Activated gamma-delta T cell treated with anti-CD3 and anti-CD28 coated beads, Interleukin-2, amount 50 U/mL, for 16 hours (primary cell): ENCODE measurements at places on chromosomes 1 and 21.

DNA sequence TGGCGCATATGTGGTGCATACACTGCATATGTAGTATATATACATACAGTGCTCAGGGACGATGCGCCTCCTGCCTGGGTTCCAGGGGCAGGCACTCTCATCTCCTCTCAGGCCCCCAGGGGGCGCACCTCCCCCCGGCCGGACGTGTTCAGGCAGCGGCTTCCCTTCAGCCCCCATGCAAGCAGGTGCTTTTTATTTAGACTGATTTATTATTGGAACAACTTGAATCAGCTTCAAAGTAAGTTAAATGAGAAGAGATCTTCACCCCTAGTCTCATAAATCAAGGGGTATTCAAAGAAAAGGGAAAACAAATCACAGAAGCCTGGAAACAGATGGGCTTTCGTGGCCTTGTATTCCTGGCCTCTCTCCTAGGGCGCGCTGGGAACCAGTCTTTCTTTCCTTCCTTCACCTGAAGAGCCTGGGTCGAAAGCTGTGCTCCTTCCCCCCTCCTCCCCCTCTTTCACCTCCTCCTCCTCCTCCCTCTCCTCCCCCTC lies 64.6 kb downstream of the UBIAD1 start:
- peak; percentile 63 for DNase-seq

GRCh38 chr1:111565079-111565478 lies 54.5 kb upstream of the RAP1A start:
- no peak for DNase-seq

GRCh38 chr1:205044741-205045140 lies 1.7 kb downstream of the CNTN2 start:
- DNase-seq: no peak

DNA sequence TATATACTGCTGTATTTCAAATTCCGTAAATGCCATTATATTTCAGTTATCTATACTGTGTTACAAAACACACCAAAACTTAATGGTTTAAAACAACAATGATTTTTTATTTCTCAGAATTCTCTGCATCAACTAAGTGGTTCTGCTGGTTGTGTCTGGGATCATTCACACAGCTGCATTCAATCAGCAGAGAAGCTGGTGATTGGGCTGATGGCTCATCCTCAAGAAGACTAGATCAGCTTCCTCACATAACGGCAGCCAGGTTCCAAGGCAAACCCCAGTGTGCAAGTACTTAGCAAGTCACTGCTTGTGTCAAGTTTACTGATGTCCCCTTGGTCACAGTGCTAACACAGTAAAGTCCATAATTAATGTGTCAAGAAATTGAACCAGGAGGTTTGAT lies 86.3 kb upstream of the VANGL1 start:
- no peak for DNase-seq

- DNase-seq: no peak
Observed at GRCh38 chr1:199221371-199222150, 582.7 kb downstream of the PTPRC start.

- no peak for DNase-seq
Observed at GRCh38 chr1:21696931-21697330, 27.8 kb upstream of the RAP1GAP start.

GRCh38 chr1:155254714-155255242 lies 505 bp downstream of the ENTREP3 start:
- DNase-seq: no peak

DNA sequence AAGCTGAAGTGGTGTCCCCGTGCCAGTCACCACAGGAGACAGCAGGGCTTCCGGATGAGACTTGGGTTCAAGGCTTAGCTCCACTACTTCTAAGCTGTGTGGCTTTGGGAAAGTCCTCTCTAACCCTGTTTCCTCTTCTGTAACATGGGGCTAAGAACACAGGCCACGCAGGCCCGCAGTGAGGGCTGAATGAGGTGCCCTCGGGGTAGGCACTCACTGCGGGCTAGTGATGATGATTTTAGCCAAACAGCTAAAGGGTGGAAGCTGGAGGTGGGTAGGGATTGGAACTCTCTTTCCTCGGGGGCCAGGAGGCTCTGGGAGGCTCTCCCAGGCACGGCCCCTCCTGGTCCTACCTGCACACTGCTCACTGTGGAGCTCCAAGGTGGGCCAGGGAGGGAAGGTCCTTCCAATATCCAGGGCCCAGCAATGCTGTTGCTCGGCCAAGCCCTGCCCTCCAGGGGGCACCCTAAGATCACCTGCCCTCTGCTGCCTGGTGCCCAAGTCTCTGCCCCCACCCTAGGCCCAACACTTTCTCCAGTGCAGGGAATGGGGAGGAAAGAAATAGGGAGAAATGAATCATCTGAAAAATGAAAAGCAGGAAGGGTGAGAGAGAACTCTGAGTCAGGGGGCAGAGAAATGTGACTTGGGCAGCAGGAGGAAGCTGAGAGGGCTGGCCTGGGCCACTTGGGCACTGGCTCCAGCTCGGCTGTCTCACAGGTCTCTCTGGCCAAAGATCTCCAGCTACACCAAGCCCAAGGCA lies 19.2 kb upstream of the EVA1B start:
- DNase-seq: peak; percentile 29

GRCh38 chr1:180611016-180611930 lies 20.5 kb upstream of the XPR1 start:
- DNase-seq: no peak

DNA sequence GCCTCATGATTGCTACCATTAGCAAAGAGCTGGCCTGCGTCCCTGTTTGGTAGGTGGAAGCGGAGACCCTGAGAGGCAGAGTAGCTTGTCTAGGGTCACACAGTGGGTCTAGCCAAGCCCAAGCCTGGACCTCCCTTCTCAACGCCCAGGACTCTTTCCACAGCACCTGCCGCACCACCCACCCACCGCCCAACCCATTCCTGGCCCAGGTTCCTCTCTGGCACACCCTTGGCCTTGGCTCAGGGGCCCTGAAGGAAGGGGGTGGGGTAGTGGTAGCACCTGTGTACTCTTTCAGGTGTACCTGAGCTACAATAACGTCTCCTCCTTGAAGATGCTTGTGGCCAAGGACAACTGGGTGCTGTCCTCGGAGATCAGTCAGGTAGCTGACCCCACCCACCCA lies 19.3 kb downstream of the FAM151A start:
- DNase-seq: no peak

- DNase-seq: no peak
Observed at GRCh38 chr21:25326181-25326580, 281.1 kb downstream of the MRPL39 start.

GRCh38 chr1:175576865-175577264 lies 166.5 kb downstream of the TNR start:
- DNase-seq: no peak

DNA sequence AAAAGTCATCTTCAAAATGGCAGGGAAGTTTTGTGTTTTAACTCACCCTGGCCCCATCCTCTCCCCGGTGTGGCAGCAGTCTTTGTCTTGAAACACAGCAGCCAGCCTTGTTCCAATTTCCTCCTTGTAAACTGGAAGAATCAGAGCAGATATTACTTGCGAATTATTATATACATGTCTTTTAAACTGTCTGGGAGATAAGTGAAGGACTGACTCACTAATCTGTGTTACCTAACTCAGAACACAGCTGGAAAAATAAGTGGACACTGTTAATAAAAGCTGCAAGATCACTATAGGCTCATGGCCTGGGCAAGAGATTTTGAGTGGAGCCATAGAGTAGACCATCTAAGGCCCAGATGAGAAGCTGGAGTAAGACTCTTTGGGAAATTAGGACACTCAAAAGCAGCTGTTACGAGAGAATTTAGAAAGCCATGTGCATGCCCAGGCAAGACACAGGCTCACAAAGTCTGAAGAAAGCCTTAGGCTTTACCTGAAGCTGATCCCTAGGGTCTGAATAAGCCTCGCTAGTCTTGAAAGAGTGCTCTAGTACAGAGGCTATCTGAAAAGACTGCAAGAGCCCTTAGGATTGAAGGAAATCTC lies 233.0 kb upstream of the RAB4A start:
- no peak for DNase-seq

DNA sequence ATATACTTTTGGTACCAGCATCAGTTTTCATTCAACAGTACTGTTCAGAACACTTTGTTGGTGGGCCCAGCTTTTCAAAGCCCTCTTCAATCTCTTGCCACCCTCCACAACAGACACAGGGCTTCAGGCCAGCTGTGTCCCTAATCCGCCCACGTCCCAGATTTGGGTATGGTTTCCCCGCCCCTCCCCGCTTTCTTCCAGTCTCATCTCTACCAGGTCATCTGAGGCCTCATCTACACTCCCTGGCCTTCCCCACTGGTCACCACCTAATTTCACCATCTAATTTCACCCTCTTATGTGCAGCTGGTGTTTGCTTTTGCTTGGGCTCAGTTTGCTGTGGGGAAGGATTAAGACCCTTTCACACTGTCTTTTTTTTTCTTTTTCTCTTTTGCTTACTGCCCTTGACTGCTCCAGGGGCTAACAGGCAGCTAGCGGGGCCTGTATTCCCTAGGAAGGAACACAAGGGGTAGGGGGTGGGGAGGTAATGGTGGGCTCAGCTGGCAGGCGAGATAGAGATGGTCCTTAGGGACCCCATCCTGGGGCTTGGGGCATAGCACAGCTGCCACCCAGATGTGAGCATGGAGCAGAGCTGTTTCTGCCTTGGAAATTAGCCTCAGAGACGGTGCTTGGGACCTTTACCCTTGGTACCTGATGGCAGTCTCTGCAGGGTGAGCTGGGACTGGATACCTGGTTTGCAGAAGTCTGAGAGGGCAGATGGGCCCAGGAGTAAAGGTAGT lies 3.8 kb upstream of the EPB41 start:
- DNase-seq: no peak

GRCh38 chr1:16243215-16243610 lies 6.2 kb upstream of the CPLANE2 start:
- no peak for DNase-seq

- DNase-seq: no peak
Observed at GRCh38 chr1:5780324-5780716, 211.9 kb downstream of the NPHP4 start.

DNA sequence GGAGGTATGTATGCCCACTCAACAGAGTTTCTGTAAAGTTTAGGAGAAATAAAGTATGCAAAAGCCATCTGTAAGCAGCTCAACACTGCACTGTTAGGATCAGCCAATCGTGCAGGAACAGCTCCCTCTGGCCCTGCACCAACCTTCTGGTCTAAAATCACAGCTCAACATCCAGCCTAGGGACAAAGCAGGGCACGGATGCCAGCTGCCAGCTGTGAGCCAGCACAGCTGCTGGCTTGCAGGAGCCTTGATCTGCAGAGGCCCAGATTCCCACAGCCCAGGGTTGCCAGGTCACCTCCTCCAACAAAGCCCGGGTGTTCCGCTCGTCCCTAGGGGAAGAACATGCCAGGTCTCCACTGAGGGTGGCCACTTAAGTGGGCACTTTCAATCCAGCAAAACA lies 8.6 kb downstream of the ACOT7 start:
- no peak for DNase-seq

DNA sequence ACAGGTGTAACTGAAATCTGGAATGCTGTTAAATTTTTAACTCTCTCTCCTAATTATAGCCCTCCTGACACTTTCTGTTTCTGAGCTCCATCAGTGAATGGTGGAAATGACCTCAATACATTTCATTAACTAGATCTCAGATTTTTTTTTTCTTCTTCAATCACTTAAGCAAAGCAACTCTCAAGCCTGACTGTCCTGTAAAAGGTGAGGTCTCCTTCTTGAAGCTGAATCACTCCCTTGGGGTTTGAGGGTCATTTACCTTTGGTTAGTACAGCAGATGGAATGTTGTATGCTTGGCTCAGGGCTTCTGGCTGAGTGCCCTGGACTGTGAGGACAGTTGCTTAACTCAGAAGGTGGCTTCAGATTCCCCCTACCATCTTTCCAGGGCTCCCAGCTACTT lies 518.7 kb downstream of the PTPRC start:
- DNase-seq: no peak

- no peak for DNase-seq
Observed at GRCh38 chr1:205356440-205357139, at the start of gene KLHDC8A. TSS of gene KLHDC8A (minus strand) at chr1:205356922. CDS start at chr1:205343604, 13,318 bp downstream.

DNA sequence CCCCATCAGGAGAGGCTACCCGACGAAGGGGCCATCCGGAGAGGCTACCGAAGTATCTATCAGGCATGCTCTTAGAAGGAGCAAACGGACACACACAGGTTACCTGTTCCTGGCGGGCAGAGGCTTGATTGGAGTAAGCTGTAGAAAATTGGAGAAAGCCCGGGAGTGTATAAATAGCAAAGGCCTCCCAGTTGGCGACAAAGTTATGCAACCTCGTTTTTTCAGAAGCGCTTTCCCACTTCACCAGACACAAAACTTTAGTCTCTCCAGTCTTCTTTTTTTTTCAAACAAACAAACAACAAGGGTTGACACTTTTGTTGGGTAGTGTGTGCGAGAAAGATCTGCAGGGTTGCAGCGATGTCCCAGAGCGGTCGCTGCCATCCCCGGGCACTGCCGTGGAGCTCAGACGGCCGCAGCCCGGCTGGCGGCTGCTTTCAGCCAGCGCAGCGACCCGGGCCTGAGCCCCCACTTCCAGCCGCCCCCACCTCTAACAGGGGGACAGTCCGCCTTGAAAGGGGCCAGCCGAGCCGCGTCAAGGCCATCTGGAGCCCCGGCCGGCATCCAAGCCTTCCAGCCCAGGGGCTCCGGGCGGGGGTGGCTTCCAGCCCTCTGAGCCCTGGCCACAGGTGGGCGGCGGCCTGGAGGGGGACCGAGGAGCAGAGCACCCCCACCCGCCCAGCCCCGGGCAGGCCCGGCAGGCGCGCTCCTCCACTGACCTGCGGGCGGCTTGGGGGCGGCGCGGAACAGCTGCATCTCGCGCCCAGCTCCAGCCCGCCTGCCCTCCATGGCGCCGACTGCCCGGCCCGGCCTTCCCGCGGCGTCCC lies 616 bp downstream of the MCOLN3 start:
- DNase-seq: no peak

- DNase-seq: no peak
Observed at GRCh38 chr1:209815931-209816341, 10.0 kb upstream of the IRF6 start.

GRCh38 chr1:161706482-161707347 lies at the start of gene FCRLA:
TSS of gene FCRLA (plus strand) at chr1:161707229. CDS start at chr1:161707265, 36 bp downstream.
- no peak for DNase-seq

DNA sequence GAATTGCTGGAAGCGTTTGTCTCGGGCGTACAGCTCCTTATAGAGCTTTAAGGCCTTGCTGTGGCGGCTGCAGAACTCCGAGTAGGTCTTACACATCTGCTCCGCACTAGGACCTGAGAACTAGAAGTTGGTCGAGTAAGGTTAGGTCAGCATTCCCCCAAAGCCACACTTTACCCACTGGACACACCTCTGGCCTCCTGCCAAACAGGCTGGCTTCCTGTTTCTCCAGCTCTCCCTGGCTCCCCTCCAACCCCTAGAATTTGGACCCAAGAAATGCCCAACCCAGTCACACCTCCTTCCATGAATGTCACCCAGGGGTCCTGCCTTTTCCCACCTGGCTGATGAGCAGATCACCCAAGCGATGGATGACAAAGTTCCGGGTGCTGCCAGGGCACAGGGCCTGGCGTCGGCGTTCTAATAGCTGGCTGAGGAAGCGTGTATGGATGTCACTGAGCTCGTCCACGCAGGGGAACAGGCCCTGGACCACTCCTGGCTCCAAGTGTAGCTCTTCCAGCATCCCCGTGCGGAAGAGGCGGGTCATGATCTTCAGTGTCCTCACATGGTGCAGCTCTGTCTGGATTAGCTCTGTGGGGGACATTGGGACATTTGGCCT lies 15.6 kb downstream of the ARHGEF2 start:
- DNase-seq: no peak
